ENCODE measurements at places on chromosomes 2 and 18.

- DNase-seq, result no peak
These were observed 110.3 kb downstream of the TAF4B start for GRCh38 chr18:26336572-26336971.

GRCh38 chr2:21451403-21451802 lies 327.6 kb downstream of the TDRD15 start:
- DNase-seq, result no peak

GRCh38 chr2:170141865-170142264 lies 36.1 kb upstream of the MYO3B start:
- no peak for DNase-seq

DNA sequence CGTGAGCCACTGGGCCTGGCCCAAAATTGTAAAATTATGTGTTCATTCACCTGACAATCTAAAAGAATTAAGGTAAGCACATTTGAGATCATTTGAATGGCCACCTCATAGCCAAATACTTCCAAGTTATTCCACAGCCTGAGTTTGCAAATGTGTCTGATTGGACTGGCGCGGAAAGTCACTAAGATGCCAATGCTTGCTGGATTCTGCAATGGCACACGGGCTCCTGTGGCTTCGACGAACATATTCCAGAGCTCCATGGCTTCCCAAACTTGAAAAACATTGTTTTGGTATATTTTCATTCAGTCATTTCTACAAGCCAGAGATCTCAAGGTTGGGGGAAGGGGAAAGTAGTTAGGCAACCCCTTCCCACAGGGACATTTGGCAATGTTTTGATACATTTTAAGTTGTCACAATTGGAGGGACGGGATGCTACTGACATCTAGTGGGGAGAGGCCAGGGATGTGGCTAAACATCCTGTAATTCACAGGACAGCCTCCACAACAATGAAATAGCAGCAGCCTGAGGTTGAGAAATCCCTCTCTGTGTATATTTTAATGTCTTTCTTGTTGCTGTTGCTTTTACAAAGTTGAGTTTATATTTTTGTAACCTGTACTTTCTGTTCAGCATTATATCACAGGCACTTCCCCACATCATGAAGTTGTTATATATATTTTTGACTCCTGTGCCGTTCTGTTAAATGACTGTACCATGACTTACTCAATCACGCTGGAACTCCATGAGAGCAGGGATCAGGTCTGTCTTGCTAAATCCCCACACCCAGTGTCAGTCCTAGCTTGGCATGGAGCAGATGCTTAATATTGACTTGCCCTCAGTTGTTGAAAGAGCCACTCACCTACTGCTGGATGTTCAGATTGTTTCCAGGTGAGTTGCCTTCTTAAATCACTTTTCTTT lies 56.9 kb downstream of the COL4A4 start:
- DNase-seq, result peak; percentile 66

DNA sequence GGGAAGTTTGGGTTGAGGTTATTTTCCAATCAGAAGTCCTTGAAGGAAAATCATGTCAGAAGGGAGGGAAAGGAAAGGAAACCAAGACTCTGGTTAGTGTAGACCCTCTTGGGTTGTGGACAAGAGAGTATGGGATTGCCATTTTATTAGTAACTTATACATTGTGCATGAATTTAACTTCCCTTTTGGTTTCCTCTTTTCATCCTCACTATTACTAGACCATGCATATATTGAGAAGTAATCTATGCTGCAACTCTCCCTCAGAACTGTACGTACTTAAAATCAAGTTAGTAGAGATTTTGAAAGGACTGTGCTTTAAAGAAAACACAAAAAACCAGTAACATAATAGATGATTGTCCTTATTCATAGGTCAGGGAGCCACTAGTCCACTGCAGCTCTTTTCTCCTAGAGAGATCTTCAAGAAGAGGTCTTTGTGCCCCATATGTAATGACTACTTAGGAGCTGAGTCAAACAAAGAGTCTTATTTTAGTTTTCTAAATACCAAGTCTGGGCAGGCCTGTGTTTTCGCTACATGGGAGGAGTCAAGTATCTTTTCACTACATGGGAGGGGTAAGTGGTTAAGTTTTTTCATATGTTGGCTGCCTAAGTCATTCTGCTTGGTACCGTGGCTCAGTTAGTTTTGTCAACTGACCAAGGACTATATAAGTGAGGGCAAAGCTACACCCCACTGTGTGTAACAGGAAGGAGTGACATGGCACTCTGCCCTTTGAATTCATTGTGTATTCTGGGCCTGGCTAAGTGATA lies 25.2 kb upstream of the FAM117B start:
- no peak for DNase-seq

Measured in ecto neural progenitor cell (in vitro differentiated cells).